ENCODE measurements at places on chromosomes 5 and 9. TPM values are rescaled to one million over a fixed set of nuclear protein-coding genes. Genes with fewer than 3 reads are reported as not detected.

DNA sequence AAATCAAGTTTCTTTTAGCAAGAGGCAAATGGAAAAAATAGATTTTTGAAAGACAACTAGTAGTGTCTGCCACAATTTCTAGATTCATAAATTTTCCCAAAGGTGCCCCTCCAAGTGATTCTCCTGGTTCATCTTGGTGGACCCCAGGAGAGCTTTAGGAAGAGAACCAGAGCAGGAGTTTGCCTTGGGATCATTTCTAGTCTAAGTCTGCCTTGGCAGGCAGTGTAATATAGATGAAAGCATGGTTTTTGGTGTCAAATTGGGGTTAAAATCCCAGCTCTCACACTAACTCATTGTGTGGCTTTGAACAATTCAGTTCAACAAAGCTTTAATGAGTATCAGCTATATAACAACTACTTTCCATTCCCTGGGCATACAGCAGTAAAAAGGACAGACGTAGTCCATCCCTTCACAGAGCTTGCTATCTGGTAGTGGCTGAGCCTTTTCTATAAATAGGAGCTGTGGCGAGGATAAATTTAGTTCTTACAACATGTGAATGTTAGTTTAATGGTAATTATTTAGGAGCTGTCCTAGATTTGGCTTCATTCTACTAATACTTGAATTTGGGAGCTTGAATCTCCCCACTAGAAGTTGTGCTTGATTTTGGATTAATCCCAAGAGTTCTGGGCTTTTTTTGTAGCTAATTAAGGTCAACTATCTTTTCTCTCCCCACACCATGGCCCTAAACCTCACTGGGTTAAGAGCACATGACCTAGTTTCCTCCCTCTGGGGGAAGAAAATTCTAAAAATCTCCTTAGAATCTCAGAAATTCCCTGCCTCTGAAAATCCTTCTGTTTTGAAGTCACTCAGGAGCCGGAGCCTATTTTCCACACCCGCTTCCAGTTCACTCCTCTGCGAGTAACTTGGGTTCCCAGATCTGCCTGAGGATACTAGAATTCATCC, 197.8 kb downstream of the PCSK1 start:
- H3K4me3 ChIP-seq: no peak overlapping the region
- H3K36me3 ChIP-seq: peaks cover 3% of the 10 kb centered on the region
- no peak for DNase-seq
- H3K27me3 ChIP-seq: no peaks in the 10 kb centered on the region
- H3K4me1 ChIP-seq: no peaks in the 10 kb centered on the region

COL23A1 gene
- total RNA-seq: 34.0 TPM

GRCh38 chr9:92165484-92165883, 50.3 kb upstream of the SPTLC1 start:
- H3K36me3 ChIP-seq: no peaks in the 10 kb centered on the region
- no peak overlapping the region for H3K27ac ChIP-seq
- H3K27me3 ChIP-seq: no peaks in the 10 kb centered on the region
- H3K4me1 ChIP-seq: peaks cover 1% of the 10 kb centered on the region
- H3K4me3 ChIP-seq: no peak overlapping the region

DNA sequence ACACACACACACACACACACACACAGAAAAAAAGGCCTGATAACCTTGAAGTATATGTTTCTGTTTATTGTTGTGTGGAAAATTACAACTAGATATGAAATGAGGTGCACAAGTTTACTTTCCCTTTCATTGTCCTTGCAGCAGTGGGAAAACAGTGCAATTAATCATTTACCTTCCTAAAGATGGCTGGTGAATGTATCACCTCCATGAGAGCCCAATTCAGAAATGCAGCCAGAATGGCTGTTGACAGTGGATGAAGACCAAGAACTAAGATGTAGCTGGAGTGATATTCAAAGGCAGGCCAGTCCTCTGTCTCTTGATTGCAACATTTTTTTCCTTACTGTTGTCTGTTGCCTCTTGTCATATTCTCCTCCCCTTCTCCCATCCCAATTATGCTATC, 49.6 kb upstream of the EIF4EBP3 start:
- DNase-seq: no peak
- H3K4me1 ChIP-seq: no peaks in the 10 kb centered on the region
- no peak overlapping the region for H3K4me3 ChIP-seq
- peaks cover 2% of the 10 kb centered on the region for H3K36me3 ChIP-seq
- H3K27me3 ChIP-seq: no peaks in the 10 kb centered on the region

- H3K4me1 ChIP-seq: no peaks in the 10 kb centered on the region
- H3K36me3 ChIP-seq: peaks cover 7% of the 10 kb centered on the region
- DNase-seq: no peak
- no peak overlapping the region for H3K27ac ChIP-seq
- no peak overlapping the region for H3K4me3 ChIP-seq
These were observed 9.4 kb upstream of the GRAMD2B start for GRCh38 chr5:126413856-126414255.

DNA sequence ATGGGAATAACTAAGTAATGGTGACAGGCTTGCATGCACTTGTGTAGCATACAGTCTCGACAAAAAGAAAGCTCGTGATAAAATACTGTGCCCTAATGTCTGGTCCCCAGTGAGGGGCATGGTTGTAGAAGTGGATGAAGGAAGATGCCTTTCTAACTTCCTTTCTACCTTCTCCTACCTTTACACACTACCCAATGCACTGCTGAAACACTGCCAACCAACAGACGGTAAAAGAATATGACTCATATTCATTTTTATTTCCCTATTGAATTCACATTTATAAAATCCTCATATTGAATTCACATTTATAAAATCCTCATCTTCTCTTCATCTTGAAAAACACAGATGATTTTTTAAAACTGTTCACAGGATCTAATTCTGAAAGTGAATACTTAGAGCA, 223.0 kb downstream of the PJA2 start:
- no peak overlapping the region for H3K27ac ChIP-seq
- no peak for DNase-seq
- no peaks in the 10 kb centered on the region for H3K27me3 ChIP-seq
- peaks cover 4% of the 10 kb centered on the region for H3K4me1 ChIP-seq

DNA sequence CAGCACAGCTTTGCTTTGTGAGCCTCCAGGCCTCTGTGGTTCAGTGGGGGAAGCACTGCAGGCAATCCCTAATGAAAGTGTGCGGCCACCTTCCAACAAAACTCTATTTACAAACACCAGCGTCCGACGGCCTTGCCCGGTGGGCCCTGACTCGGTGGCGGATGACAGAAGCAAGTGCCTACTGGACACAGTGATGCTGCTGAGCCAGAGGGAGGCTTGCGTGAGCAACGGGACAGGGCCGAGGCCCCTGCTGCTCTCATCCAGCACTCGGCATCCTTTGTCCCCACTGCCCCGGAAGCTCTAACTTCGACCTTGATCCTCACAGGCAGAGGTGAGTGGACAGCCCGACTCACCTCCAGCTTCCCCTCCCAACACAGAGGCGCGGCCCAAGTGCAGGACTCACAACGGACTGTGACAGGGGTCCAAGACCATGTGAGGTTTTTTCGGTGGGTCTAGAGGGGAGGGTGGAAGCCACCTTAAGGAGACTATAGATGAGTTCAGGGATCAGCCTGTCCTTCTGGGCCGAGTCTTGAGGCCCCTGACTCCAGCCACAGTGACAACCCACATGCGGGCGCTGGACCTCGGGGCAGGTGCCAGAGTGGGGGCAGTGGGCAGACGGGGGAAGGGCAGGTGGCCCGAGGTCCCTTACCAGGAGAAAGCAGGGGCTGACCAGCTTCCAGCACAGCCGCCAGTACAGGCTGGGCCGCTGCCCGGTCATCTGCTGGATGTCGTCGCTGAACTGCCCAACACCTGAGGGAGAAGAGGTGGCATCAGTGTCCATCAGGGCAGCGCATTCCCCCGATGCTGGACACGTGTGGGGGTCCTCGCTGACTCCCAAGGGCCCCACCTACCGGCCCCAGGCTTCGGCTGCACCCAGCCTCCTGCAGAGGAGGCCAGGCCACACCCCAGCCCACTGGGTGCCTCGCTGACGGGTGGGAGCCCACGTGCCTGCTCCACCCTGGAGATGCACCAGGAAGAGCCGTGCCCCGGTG, 39.4 kb downstream of the SLC6A3 start:
- H3K4me3 ChIP-seq: no peak overlapping the region
- no peak overlapping the region for H3K27ac ChIP-seq
- H3K4me1 ChIP-seq: peaks cover 10% of the 10 kb centered on the region
- H3K27me3 ChIP-seq: peaks cover 22% of the 10 kb centered on the region
- DNase-seq: no peak
- H3K36me3 ChIP-seq: no peaks in the 10 kb centered on the region

PDLIM4 gene
- total RNA-seq: 37.4 TPM

DNA sequence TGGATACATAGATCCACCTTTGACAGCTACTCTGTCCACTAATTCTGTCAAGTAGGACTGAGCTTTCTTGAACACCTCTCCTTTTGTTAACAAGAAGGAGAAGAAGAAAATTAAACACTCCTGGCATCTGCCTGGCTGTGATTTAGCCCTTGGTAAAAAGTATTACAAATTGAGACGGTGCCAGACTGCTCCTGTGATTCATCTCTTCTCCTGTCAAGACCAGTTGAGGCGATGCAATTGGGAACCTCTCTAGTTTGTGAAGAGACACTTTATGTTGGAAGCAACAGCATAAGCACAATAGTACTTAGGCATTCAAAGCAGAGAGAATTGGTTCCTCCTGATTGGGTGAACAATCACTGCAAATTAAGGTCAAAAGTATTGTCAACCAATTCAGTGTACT, 72.7 kb downstream of the GHR start:
- no peak overlapping the region for H3K4me3 ChIP-seq
- peaks cover 6% of the 10 kb centered on the region for H3K4me1 ChIP-seq
- no peaks in the 10 kb centered on the region for H3K27me3 ChIP-seq
- H3K27ac ChIP-seq: no peak overlapping the region
- no peaks in the 10 kb centered on the region for H3K36me3 ChIP-seq

Data from neural crest cell (in vitro differentiated cells).